ENCODE measurements at places on chromosomes 2 and 18. TPM values are rescaled to one million over a fixed set of nuclear protein-coding genes. Genes with fewer than 3 reads are reported as not detected.

Gene RBM43
- total RNA-seq = 6.4 TPM

Gene PJVK
- 0.91 TPM for total RNA-seq

Gene HNMT
- 83.2 TPM for total RNA-seq

Gene POMC
- 2.6 TPM for total RNA-seq

Gene CDKL4
- total RNA-seq = not detected

Gene MROH2A
- not detected for total RNA-seq

Gene TCF23
- 8.5 TPM for total RNA-seq

Gene DLGAP1
- 42.2 TPM for total RNA-seq

Gene SERPINB8
- total RNA-seq = 2.0 TPM

Gene ASPRV1
- 10.3 TPM for total RNA-seq

Gene MEP1B
- total RNA-seq = 0.34 TPM
